ENCODE measurements at places on chromosomes 12 and 14.

GRCh38 chr12:113214895-113215400 lies 6.3 kb upstream of the TPCN1 start:
- DNase-seq = no peak

DNA sequence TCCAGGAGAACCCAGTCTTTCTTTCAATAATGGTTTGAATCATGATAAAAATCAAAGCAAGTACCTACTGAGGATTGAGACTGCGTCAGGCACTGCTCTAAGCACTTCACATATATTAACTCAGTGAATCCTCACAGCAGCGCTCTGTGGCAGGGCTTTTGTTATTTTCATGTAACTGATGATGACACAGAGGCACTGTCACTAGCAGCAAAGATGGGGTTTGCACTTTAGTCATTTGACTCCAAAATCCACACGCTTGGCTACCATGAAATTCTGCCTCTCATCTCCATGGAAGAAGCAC lies 98.8 kb upstream of the GSC start:
- DNase-seq = no peak

GRCh38 chr12:6384499-6385436 lies 806 bp downstream of the LTBR start:
- DNase-seq = no peak

GRCh38 chr14:57058319-57058718 lies 210.4 kb downstream of the EXOC5 start:
- DNase-seq = no peak

GRCh38 chr14:76958980-76959710 lies 69.4 kb downstream of the IRF2BPL start:
- no peak for DNase-seq

DNA sequence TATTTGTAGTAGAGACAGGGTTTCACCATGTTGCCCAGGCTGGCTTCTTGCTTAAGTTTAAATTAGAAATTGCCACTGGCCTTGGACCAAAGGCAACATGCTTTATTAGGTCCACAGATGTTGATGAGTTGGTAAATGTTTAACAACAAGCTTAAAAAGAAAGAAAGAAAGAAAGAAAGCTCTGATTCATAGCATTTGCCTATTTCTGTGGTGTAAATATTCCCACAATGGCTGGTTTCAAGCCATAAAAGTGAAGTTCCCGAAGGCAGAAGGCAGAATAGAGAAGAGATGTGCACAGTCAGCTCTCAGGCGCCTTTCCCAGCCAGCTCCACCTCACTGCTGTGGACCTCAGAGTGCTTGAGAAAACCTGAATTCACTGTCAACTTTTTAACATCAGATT lies 26.4 kb downstream of the KCNK13 start:
- no peak for DNase-seq

- no peak for DNase-seq
These were observed 77.3 kb downstream of the SNAPC1 start for GRCh38 chr14:61839507-61839906.

GRCh38 chr14:27528328-27528727 lies 930.5 kb upstream of the NOVA1 start:
- DNase-seq = no peak

DNA sequence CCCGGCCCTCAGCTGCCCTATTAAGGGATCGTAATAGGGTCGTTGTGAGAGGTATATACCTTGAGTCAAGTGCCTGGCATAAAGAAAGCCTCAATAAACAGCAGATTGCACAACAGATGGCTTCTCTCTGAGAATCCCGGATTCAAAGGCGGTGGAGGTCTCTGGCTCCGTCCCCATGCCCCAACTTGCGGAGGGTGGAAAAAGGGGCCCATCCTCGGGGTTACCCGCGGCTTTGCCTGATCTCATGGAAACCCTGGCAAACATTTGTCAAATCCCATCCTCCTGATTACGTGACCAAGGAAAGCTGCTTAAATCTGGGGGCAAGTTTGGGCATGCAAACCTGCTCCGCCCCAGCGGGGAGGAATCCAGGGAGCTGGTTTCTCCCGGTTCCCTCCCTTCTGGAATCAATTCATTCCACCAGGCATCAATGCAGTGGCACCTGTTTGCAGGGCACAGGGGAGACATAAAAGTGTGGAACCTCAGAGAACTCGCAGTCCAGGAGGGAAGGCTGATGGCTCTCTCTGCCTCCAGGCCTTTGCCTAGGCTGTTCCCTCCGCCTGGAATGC lies 12.3 kb downstream of the TRPV4 start:
- no peak for DNase-seq

- DNase-seq = no peak
These were observed 112.6 kb upstream of the FZD10 start for GRCh38 chr12:130049666-130050065.

GRCh38 chr14:76867516-76868453 lies 41.6 kb downstream of the LRRC74A start:
- no peak for DNase-seq

GRCh38 chr12:123445388-123446332 lies 9.2 kb upstream of the RILPL2 start:
- no peak for DNase-seq

GRCh38 chr12:118840399-118840798 lies 140.9 kb upstream of the SRRM4 start:
- DNase-seq = no peak

GRCh38 chr14:30403791-30404190 lies 155.2 kb upstream of the G2E3 start:
- DNase-seq = no peak

DNA sequence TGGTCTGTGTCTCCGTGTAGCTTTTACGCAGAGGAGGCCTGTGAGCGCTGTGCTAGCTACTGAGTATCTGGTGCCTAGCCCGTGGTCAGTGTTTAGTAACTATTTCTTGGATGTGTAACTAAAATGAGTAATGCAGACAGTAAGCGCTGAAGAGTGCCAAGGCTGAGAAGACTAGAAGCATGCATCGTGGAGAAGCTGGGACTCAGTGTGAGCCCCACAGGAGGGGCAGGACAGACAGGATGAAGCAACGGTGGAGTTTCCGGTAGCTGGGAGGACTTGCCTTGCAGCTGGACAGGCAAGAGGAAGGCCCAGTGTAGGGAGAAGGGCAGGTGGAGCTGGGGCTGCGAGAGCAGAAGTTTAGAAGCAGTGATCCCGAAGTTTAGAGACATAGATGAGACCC lies 233.4 kb upstream of the FKBP4 start:
- no peak for DNase-seq

GRCh38 chr12:103687253-103687652 lies 100.2 kb downstream of the STAB2 start:
- DNase-seq = no peak

GRCh38 chr12:110849748-110850403 lies 3.1 kb downstream of the CCDC63 start:
- no peak for DNase-seq

DNA sequence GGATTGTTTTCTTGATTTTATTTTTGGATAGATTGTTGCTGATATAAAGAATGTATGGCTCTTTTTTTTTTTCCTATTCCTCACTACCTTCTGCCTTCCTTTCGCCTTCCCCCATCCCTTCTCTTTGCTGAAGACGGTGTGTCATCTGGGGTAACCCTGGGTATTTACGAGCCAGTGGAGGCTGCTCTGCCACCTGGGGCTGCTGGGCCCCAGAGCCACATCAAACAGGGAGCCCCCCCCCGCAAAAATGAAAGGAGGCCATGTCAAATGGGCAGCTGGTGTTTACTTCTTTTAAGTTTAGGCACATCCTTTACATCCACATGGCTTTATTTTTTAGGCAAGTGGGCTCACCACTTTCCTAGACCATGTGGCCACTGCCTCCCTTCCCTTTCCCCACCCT lies 25.4 kb downstream of the CHST11 start:
- no peak for DNase-seq

GRCh38 chr12:127909041-127909440 lies 357.9 kb upstream of the TMEM132C start:
- no peak for DNase-seq

DNA sequence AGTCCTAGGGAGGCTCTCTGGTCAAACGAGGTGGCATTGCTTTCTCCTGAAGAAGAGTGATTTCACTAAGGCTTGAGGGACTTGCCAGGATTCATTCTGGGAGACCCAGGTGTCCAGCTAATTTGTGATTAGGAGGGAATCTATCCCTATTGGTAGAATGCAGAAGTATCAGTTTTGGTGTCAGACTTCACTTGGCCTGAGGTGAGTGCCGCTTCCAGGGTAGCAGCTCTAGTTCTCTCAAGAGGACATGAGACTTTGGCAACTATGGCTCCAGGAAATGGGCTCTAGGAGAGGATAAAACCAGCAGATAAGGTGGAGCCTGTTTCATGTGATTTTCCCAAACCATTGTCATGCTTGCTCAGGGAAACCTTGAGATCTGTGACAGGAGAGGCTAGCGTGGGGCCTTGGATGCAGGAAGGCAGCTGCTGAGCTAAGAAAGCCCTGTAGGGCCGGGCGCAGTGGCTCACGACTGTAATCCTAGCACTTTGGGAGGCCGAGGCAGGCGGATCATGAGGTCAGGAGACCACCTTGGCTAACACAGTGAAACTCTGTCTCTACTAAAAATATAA lies 11.6 kb upstream of the TMEM117 start:
- DNase-seq = no peak

DNA sequence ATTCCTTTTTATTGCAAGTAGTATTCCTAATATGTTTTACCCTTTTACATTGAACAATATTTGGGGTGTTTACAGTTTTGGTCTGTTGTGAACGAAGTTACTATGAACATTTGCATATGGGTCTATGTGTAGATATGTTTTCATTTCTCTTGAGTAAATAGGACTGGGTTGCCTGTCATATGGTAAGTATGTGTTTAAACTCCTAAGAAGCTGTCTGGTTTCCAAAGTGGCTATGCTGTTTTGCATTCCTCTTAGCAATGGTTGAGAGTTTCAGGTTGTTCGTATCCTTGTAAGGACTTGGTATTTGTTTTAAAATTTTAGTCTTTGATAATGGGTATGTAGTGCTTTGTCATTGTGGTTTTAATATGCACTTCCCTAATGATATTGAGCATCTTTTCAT lies 6.3 kb downstream of the METAP2 start:
- DNase-seq = no peak

DNA sequence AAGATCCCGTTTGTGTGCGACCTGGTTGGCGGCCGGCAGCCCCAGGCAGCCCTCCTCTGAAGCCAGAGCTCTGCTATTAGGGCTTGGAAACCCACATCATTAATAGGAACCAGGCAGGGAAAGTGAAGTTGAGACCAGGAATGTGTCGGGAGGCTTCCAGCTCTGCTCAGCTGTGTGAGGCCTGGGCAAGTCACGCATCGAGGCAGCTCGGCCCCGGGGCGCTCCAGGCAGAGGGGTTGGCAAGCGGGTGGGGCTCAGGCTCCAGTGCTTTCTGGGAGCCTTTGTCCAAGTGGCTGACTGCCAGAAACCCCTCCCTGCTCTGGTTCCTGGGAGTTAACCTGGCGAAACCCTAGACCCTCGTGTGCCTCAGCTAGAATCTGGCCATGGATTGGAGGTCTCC lies 1151.7 kb downstream of the VRK1 start:
- no peak for DNase-seq

GRCh38 chr12:101527682-101528081 lies 52.5 kb downstream of the SPIC start:
- no peak for DNase-seq

DNA sequence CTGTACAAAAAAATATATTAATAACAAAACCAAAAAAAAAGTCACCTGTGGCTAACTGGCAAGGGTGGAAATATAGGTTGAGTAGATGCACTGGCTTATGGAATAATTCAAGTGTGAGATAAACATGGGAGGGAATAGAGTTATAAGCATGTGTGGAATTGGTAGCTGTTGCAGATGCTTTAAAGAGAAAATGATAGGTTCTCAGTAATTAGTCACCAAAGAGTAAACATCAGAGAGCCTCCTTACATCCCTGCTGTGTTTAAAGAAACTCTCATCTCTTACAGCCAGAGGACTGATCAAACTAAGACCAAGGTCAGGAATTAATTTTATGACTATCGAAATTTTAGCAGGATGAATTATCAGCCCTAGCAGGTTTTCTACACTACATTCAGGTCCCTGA lies 70.5 kb downstream of the EGLN3 start:
- no peak for DNase-seq

DNA sequence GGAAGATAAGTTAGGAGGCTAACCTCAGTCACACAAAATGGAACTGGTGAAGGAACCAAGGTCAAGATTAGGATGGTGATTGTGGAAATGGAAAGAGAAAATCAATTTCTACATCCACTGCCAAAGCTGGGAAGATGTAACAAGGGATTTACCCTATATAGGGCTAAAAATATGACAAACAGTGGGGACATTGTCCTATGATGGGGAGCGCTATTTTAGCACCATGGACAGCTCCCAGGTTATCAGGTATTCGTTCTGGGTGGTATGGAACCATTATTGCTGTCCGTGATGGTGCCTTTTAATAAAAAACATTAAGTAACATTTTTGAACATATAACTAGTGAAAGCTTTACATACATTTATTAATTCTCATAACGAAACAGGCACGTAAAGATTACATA lies 124.0 kb downstream of the NDUFA12 start:
- DNase-seq = no peak

DNA sequence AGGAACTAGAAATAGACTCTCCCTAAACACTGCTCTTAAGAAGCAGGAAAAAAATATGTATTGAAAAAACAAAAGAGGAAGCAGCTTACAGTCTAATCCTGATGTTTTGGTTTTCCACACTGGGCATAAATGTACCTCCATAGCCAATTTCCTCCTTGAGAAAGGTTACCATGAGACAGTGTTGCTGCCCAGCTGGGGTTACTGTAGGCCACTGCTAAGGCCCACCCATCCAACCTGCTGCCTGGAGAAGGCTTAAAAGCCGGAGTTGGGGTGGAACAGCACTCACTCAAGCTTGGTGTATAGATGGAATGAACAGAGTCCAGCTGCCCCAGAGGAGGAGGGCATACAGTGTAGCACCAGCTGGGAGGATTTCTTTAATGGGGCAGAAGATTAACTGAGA lies 41.1 kb downstream of the ERG28 start:
- DNase-seq = no peak

- no peak for DNase-seq
These were observed 1.6 kb downstream of the TMEM179 start for GRCh38 chr14:104602933-104603325.

GRCh38 chr12:114478865-114479264 lies 72.9 kb upstream of the TBX5 start:
- DNase-seq = no peak

GRCh38 chr14:87869619-87870583 lies 123.1 kb downstream of the GALC start:
- DNase-seq = no peak

DNA sequence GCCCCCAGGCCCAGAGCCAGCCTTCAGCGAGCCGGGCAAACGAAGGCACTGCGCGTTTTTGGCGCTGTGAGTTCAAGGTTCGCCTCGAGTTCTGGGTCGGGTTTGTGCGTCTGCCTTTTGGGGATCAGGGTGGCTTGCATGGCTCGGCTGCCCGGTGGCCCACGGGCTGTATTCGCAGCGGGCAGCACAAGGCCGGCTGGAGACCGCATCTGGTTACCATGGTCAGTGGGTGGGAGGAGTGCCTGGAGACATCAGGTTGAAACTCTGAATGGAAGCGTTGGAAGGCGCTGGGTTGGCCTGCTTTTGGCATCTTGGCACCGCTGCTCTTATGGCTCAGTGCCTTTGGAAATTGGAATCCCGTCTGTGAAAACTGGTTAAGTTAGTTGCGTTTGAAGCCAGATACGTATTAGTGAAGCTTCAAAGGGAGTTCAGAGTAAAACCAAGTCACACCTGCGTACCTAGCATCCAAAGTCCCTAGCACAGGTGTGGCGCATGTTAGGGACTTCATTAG lies 50.9 kb downstream of the SNAPC1 start:
- no peak for DNase-seq
